ENCODE measurements at places on chromosomes 4 and X.

- peak; percentile 53 for DNase-seq
Observed at GRCh38 chrX:153475271-153475670, 4.9 kb upstream of the HAUS7 start.

DNA sequence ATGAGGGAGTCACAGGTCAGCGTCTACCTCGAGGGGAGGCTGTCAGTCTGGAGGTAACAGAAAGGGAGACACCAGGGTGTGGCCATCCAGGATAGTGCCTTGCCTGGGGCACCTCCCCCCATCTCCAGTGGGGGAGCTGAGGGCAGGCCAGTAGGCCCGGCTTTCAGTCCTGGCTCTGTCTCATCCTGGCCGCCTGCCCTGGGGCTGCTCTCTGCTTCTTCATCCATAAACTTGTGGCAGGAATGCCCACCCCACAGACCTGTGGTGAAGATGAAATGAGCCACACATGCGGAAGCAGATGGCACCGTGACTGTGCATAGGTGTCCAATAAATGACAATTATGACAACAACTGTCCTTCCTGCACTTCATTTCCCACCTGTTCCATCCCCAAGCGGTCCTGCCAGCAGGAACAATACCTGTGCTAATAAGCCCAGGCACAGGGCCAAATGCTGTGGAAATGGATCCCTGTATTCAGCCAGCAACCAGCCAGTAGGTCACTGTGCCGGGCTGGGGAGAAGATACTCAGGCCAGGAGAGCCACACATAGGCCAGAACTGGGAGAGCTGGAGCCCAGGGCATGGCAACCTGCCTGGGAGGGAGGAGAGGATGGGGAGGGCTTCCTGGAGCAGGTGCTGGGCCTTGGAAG, 30.2 kb downstream of the TRO start:
- DNase-seq, result no peak

GRCh38 chrX:46376246-46376885, 168.9 kb downstream of the ZNF674 start:
- peak; percentile 67 for DNase-seq

- DNase-seq, result peak; percentile 63
Observed at GRCh38 chr4:28225050-28225449, 1364.4 kb downstream of the STIM2 start.

- no peak for DNase-seq
Observed at GRCh38 chr4:127006446-127006877, 626.3 kb upstream of the INTU start.

DNA sequence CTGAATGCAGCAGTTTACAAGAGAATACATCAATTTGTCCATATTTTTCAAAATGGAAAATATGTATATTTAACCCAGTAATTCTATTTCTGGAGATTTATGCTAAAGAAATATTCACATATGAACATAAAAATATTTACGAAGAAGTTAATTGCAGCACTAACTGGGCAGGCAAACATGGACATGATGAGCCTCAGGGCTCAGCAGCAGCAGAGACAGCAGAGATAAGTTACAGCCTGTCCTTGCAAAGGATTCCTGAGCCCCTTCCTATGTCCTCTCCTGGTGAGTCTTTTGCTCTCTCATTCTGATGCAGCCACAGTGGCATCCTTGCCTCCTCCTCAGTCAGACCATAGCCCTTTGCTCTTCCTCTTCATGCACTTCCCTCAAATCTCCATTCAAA, 680.6 kb upstream of the CPEB2 start:
- DNase-seq, result no peak

DNA sequence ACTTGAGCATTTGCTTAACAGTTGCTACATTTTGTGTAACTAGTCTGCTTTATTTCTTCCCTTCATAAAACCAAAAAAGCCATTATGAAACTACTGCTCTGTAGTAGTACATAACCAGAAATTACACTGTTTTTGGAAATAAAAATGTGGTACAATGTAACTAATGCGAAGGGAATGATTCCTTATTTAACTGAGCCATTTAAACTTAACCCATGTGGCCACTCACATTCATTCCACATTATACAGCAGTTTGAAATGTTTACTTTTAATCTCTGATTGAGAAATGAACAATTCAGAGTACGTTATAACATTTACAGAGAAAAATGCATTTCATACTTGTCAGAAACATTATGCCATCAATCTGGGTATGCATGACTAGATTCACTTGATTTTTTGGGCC, 94.2 kb downstream of the NYX start:
- peak; percentile 55 for DNase-seq

- peak; percentile 97 for DNase-seq
Observed at GRCh38 chr4:113958766-113959538, 20.5 kb downstream of the ARSJ start.

- DNase-seq, result peak; percentile 53
Observed at GRCh38 chr4:1410491-1411325, 4.5 kb upstream of the NKX1-1 start.

DNA sequence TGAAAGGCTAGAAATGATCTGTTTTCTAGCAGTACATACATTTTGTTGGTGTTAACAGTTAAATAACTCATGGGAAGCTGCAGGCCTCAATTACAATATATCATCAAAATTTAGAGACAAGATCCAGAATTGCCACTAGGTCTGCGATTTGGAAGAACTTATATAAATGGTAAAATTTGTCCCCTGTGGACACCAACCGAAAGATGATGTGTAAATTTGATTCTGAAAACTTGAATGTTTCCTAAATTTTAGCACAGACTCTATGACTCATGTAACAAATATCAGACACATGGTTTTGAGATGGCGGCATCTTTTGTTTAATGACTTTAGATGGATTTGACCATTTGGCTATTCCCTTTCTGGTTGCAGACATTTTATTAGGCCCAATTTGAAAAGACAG, 6.0 kb upstream of the HPGDS start:
- no peak for DNase-seq

- peak; percentile 35 for DNase-seq
Observed at GRCh38 chr4:114019276-114019968, 40.0 kb upstream of the ARSJ start.

DNA sequence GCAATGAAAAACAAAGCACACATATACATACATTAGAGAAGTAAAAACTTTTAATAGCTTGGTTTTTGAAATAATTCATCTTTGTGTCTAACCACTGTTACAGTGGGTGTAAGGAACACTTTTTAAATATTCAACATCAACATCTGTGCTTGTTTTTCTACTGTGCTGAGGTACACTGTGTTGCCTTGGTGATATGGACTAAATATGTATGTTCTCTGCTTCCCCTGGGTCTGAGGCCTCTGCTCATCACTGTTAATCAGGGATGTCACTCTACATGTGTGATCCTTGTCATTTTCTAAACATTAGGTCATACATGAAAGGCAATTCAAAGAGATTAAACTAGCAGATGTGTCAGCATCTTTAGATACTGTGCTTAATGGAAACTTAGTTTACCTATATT, 10.9 kb downstream of the MCTS1 start:
- DNase-seq, result no peak

- no peak for DNase-seq
Observed at GRCh38 chrX:110192516-110192915, 125.4 kb downstream of the AMMECR1 start.

DNA sequence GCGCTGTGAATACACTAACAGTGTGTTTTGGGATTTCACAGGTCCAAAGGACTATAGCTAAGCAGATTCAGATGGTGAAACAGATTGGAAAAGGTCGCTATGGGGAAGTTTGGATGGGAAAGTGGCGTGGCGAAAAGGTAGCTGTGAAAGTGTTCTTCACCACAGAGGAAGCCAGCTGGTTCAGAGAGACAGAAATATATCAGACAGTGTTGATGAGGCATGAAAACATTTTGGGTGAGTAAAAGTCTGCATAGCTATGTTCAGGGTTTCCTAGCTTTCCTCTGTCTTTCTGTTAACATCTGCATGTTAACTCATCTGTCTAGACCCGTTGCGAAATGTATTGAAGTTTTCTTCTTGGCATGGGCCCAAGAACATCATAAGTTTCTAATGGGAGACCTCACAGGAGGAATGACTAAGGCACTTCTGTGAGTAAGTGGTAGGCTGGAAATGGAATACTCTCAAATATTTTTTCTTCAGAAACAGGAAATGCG, 372.1 kb downstream of the BMPR1B start:
- DNase-seq, result peak; percentile 100

- peak; percentile 3 for DNase-seq
Observed at GRCh38 chr4:55635741-55636655, at the start of gene NMU. Gene NMU (minus strand): TSS chr4:55636298. CDS start chr4:55636192, 106 bp downstream.

- DNase-seq, result no peak
Observed at GRCh38 chr4:77815636-77816035, 3.5 kb downstream of the CNOT6L start.
